ENCODE measurements at places on chromosomes 4 and X. TPM values are rescaled to one million over a fixed set of nuclear protein-coding genes. Genes with fewer than 3 reads are reported as not detected.

APELA gene
- total RNA-seq = 10.2 TPM

ATP2B3 gene
- 1.4 TPM for total RNA-seq

DMP1 gene
- 0.13 TPM for total RNA-seq

BANK1 gene
- total RNA-seq = 0.14 TPM

LNX1 gene
- 0.50 TPM for total RNA-seq

PHKA1 gene
- 3.0 TPM for total RNA-seq
